Left ventricle myocardium superior (tissue), 1 donor: ENCODE measurements at places on chromosomes 5 and 9. TPM values are rescaled to one million over a fixed set of nuclear protein-coding genes. Genes with fewer than 3 reads are reported as not detected.

Gene SMIM32
- not detected for total RNA-seq

Gene SIMC1
- total RNA-seq = 6.1 TPM

Gene CNTNAP3B
- 7.2 TPM for total RNA-seq

DNA sequence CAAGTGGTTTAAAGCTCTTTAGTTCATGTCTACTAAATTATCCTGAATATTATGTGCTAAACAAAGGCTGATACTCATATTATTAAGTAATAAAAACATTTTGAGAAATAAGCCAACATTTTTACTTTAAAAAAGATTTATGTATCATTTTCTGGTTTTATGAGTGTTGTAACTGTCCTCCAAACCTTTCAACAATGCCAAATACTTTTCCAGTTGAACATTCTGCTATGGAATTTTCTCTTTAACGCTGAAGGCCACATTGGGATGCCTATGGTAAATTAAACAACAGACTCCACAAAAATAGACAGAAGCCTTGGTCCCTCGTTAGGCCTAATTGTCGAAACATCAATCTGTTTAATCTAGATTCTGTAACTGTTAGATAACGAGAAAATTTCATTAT, 131.3 kb downstream of the GLIS3 start:
- no peak for DNase-seq

- no peak for DNase-seq
Measured at GRCh38 chr5:76704131-76704663, 11.7 kb upstream of the F2R start.

GRCh38 chr5:14723701-14724132, 59.2 kb downstream of the OTULIN start:
- DNase-seq = no peak

DNA sequence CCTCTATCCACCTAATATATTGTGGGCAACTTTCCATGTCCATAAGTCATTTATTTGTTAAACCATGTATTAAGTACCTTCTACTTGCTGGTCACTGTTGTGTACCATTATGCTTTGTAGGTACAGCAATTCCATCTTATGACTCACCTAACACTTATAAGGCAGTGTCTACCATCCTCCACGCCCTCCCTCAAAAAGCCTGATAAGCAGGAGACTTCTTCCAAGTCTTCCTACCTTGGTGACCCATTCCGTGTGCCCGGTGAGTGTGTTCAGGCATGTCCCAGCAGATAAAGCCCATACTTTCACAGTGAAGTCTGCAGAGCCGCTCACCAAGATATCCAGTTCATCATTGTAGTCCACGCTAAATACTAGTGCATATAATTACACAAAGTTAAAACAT, 17.4 kb downstream of the FBXW2 start:
- no peak for DNase-seq

DNA sequence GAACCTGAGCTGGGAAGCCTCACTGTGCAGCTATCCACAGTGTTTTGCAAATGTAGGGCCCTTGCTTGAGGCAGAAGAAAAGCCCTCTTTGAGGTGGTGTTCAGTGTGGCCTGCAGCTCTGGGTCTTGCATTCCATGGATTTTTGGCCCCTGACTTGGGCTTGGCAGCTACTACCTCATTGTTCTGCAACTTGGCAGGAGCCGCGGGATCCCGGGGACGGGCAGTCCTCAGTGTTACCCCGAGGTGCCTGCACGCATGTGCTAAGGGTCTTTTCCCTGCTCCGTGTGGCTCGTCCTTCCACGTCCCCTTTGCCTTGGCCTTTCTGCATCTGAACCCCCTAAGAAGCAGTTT, 39.8 kb downstream of the NEK6 start:
- peak; percentile 91 for DNase-seq
